ENCODE measurements at places on chromosomes 13 and 19.

DNA sequence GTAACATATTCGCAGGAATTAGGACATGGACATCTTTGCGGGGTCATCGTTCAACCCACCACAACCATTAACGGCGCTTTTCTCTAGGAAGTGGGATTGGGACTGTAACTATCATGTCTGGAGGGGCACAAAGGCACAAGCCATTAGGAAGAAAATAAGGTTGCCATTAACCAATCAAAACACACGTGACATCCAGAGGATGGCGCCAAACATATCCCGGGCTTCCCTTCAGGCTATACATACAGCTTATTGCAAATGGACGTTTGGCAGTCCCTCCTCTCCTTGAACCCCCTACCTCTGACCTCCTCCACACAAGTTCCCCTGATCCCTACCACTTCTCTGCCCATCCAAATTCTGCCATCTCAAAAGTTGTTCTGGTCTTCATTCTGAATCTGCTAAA, 26.6 kb upstream of the GSX1 start:
- DNase-seq, result no peak

GRCh38 chr13:99307648-99308339, 595 bp upstream of the GPR183 start:
- no peak for DNase-seq

DNA sequence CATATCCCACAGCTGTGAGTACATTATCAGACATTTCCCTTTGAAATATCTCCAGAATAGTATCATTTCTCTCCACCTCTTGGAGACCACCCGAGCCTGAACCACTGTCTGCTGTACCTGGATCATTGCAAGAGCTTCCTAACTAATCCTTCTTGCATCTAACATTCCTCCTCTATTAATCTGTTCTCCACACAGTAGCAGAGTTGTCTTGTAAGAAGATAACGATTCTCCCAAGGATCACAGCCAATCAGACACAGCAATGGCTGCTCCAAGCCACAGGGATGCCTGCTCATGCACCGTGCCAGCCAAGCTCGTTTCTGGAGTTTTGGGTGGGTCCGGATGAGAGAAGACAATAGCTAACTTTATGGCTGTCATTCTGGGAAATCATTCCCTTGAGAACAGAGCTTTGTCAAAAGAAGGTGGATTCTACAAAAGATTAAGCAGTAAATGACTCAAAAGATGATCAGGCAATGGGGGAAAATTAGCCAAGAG, 14.5 kb upstream of the LAIR1 start:
- no peak for DNase-seq

DNA sequence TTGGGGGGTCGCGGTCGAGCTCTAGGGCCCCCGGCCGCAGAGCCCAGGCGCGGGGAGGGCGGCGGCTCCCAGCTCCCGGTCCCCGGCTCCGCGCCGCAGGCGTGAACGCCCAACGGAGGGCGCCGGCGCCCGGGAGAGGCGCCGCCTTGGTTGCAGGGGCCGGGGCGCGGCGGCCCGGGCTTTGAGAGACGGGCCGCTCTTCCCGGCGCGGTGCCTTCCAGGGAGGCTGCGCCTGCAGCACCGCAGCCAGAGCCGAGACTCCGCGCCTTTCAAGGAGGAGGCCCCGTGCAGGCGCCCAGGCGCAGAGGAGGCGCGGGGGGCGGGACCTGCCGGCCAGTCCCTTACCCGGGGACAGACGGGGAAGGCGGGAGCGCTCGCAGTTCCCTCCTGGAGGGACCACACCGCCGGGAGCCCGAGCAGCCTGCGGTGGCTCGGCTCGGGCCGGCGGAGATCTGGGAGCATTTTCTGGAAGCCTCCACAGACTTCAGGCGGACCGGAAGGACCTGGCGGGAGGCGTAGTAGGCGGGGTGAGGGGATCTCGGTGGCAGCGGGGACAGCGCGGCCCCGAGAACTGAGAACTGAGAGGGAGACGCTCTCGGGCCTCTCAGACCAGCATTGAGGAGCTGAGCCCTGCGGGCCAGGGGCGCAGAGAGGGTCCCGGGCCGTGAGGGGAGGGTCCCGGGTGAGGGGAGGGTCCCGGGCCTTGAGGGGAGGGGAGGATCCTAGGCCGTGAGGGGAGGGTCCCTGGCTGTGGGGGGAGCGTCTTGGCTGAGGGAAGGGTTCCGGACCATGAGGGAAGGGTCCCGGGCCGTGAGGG, 25.5 kb upstream of the MCF2L start:
- DNase-seq, result no peak

All from non-pigmented ciliary epithelial cell (primary cell).